ENCODE measurements at places on chromosomes 13 and 19.
A peak's percentile ranks its signal among the peaks of the same experiment; 100 is the strongest.

DNA sequence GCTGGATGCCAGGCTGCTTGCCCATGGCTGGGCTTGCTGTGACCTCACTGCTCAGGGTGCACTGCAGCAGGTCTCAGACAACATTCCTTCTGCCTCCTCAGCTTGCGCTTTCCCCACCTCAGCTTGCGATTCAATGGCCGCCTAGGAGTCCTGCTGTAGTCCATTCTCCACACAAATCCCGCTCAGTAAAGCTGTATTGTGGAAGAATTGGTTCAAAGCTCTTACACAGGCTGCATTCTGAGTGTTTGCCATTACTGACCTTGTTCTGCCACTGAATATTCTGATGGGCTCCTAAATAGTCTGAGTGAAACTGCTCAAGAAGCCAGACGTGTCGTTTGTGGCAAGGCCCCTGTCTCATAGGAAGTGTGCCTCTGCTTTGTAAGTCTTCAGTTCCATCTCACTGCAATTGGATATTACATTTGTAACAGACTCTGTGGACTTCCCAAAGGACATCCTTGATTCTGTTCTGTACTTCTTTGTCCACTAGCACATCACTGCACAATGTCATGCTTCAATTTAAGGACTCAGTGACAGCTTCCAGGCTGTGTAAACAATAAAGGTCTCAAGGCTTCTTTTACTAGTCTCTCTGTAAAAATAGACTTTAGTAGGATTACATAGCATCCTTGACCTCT lies 49.8 kb downstream of the KATNAL1 start:
- no peak for DNase-seq

DNA sequence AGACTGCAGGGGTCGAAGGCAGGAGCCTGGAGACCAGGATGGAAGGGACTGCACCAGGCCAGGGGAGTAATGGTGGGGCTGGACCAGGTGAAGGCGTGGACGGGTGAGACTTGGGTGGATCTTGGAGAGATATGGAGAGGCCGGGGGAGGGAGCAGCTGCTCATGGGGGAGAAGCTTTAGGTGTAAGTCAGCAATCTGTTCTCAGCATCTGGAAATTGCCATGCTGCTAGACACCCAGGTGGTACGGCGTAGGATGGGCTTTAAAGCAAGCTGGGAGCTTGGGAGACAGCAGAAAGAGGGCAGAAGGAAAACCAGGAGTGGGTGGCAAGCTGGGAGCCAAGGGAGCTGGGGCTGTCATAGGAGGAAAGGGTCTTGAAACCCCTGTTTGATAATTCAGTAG lies 3.0 kb downstream of the CERS4 start:
- no peak for DNase-seq

DNA sequence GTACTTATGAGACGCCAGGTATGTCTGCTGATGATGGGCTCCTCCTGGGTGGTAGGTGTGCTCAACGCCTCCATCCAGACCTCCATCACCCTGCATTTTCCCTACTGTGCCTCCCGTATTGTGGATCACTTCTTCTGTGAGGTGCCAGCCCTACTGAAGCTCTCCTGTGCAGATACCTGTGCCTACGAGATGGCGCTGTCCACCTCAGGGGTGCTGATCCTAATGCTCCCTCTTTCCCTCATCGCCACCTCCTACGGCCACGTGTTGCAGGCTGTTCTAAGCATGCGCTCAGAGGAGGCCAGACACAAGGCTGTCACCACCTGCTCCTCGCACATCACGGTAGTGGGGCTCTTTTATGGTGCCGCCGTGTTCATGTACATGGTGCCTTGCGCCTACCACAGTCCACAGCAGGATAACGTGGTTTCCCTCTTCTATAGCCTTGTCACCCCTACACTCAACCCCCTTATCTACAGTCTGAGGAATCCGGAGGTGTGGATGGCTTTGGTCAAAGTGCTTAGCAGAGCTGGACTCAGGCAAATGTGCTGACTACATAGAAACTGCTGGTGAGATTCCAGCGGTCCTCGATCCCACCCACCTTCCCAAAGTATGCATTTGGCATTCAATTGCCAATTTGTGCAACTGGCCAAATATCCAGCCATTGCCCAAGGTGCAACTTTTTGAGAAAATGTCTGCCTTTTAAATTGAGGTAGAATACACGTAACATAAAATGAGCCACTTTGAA lies 10.2 kb downstream of the OR2Z1 start:
- DNase-seq, result no peak

DNA sequence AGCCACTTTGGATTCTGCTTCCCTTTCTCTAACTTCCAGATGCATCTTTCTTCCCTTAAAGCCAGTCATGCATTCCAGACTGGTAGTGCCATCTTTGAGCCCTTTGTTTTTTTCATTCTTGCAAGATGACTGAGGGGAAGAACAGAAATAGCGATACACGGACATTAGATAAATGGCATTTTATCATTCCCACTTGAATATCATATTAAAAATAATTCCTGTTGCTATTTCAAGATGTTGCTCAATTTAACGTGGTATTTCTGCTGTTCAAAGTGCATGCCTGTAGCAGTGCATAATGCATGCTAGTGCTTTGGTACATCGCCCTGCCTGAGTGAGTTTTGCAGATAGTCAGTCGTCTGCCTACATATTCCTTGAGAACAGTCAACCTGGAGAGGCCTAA lies 140.6 kb upstream of the FRY start:
- DNase-seq, result no peak

GRCh38 chr13:72864142-72865011 lies 82.4 kb downstream of the PIBF1 start:
- DNase-seq, result no peak

GRCh38 chr19:57437931-57438330 lies 2.8 kb downstream of the ZNF749 start:
- DNase-seq, result no peak

- no peak for DNase-seq
These were observed 17.7 kb downstream of the SIAH3 start for GRCh38 chr13:45833663-45834375.

GRCh38 chr19:31438401-31439269 lies 89.4 kb upstream of the TSHZ3 start:
- no peak for DNase-seq

GRCh38 chr13:30179597-30180276 lies 127.6 kb downstream of the KATNAL1 start:
- DNase-seq, result no peak

- DNase-seq, result no peak
These were observed 101.6 kb downstream of the RAP2A start for GRCh38 chr13:97535614-97536013.

DNA sequence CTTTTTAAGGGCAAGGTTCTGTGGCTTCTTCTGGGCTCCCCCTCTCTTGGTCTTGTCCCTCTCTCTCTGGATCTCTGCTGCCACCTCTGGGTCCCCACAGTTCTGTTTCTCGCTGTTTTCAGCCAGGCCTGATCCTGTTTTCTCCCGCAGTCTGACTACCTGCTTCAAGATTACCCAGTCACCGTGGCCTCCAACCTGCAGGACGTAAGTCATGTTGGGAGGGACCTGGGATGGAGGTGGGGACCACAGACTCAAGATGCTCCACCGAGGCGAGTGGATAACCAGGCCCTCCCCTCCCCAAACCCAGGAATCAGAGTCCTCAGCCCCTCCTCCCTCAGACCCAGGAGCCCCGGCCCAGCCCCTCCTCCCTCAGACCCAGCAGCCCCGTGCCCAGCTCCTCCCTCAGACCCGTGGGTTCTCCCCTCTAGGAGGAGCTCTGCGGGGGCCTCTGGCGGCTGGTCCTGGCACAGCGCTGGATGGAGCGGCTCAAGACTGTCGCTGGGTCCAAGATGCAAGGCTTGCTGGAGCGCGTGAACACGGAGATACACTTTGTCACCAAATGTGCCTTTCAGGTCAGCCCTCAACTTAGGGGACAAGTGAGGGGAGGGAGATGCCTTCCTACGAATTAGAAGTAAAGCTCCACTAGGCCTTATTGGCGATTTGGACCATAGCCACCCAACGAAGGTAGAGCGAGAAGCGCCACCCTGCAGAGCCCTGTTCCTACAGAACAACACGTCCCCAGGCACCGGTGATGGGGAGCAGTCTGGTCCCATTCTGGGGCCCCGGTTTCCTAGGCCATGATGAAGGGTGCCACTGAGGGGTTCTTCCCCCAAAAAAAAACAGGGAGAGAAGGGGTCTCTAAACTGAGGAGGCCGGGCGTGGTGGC lies 2.2 kb downstream of the FLT3LG start:
- DNase-seq, result peak; percentile 49

- DNase-seq, result no peak
These were observed 9.9 kb upstream of the SHC2 start for GRCh38 chr19:470701-471100.
